A549 treated with DMSO at 1 μM for 4 hours (cell line): ENCODE measurements at places on chromosomes 5 and 9. TPM values are rescaled to one million over a fixed set of nuclear protein-coding genes. Genes with fewer than 3 reads are reported as not detected.

The CCDC192 gene
- total RNA-seq = not detected in 5 replicates

The ZNF608 gene
- 0.25 to 1.1 TPM (median 0.40 TPM) in 5 replicates for total RNA-seq

The MYMK gene
- not detected in 5 replicates for total RNA-seq

The MUSK gene
- total RNA-seq = not detected in 5 replicates

The HTR4 gene
- not detected in 5 replicates for total RNA-seq

The SCGB3A2 gene
- not detected in 5 replicates for total RNA-seq

The LRRC19 gene
- total RNA-seq = not detected in 5 replicates

The PCDHGB7 gene
- 0.06 to 0.08 TPM (median 0.06 TPM) in 4 of 5 replicates, not detected in the other for total RNA-seq

The DNAJA1 gene
- 225 to 313 TPM (median 296 TPM) in 5 replicates for total RNA-seq

The PCDHA9 gene
- 0.01 TPM in 1 of 5 replicates, not detected in the others for total RNA-seq

The ECM2 gene
- total RNA-seq = 0.12 to 0.29 TPM (median 0.19 TPM) in 5 replicates

The ACOT12 gene
- total RNA-seq = 0.06 TPM in 1 of 5 replicates, not detected in the others

The PCDH1 gene
- total RNA-seq = 1.5 to 2.4 TPM (median 2.1 TPM) in 5 replicates

The CCNO gene
- total RNA-seq = 7.1 to 8.7 TPM (median 8.6 TPM) in 5 replicates

The PRDM9 gene
- not detected in 5 replicates for total RNA-seq

The CNTNAP3B gene
- total RNA-seq = 14.0 to 19.7 TPM (median 17.4 TPM) in 5 replicates

The GLRA1 gene
- total RNA-seq = not detected in 5 replicates

The CNTNAP3 gene
- total RNA-seq = 8.4 to 12.2 TPM (median 10.1 TPM) in 5 replicates

The PTGS1 gene
- total RNA-seq = 1.3 to 1.7 TPM (median 1.5 TPM) in 5 replicates

The PHF24 gene
- total RNA-seq = 0.07 to 0.18 TPM (median 0.17 TPM) in 5 replicates

The TMOD1 gene
- total RNA-seq = 3.0 to 3.4 TPM (median 3.3 TPM) in 5 replicates

The ENTPD2 gene
- total RNA-seq = 0.67 to 0.95 TPM (median 0.82 TPM) in 5 replicates

The LRRC26 gene
- 0.26 to 1.5 TPM (median 1.0 TPM) in 5 replicates for total RNA-seq

The MSX2 gene
- total RNA-seq = 5.2 to 6.7 TPM (median 5.5 TPM) in 5 replicates

The NPR3 gene
- total RNA-seq = 20.3 to 25.7 TPM (median 23.2 TPM) in 5 replicates

The MEIKIN gene
- total RNA-seq = not detected in 5 replicates

The SUB1 gene
- total RNA-seq = 185 to 303 TPM (median 260 TPM) in 5 replicates

The TMEM203 gene
- total RNA-seq = 32.6 to 45.1 TPM (median 44.4 TPM) in 5 replicates

The FNBP1 gene
- 14.6 to 19.3 TPM (median 16.6 TPM) in 5 replicates for total RNA-seq

The ITGA2 gene
- 25.2 to 44.0 TPM (median 32.9 TPM) in 5 replicates for total RNA-seq

The PGM5 gene
- not detected in 5 replicates for total RNA-seq

The MYO10 gene
- total RNA-seq = 67.4 to 95.9 TPM (median 83.8 TPM) in 5 replicates

The PCDHA1 gene
- total RNA-seq = 0.10 to 0.19 TPM (median 0.16 TPM) in 5 replicates

The GOLPH3 gene
- total RNA-seq = 48.6 to 64.4 TPM (median 56.0 TPM) in 5 replicates

The RANBP17 gene
- 2.5 to 3.8 TPM (median 3.2 TPM) in 5 replicates for total RNA-seq

The TBC1D13 gene
- 19.1 to 22.6 TPM (median 21.2 TPM) in 5 replicates for total RNA-seq

The BARHL1 gene
- 0.06 TPM in 1 of 5 replicates, not detected in the others for total RNA-seq
